ENCODE measurements at places on chromosomes 2 and 18.

- peak; percentile 32 for DNase-seq
Measured at GRCh38 chr2:238287737-238288649, at the start of gene PER2. Gene PER2, minus strand, starts transcription at chr2:238288610. Its CDS starts 10,674 bp downstream, at chr2:238277936.

GRCh38 chr2:21710496-21710895 is 586.7 kb downstream of the TDRD15 start:
- DNase-seq: no peak

- DNase-seq: no peak
Measured at GRCh38 chr2:60527762-60528161, 25.7 kb downstream of the BCL11A start.

- DNase-seq: no peak
Measured at GRCh38 chr2:17644997-17645720, 104.7 kb downstream of the VSNL1 start.

DNA sequence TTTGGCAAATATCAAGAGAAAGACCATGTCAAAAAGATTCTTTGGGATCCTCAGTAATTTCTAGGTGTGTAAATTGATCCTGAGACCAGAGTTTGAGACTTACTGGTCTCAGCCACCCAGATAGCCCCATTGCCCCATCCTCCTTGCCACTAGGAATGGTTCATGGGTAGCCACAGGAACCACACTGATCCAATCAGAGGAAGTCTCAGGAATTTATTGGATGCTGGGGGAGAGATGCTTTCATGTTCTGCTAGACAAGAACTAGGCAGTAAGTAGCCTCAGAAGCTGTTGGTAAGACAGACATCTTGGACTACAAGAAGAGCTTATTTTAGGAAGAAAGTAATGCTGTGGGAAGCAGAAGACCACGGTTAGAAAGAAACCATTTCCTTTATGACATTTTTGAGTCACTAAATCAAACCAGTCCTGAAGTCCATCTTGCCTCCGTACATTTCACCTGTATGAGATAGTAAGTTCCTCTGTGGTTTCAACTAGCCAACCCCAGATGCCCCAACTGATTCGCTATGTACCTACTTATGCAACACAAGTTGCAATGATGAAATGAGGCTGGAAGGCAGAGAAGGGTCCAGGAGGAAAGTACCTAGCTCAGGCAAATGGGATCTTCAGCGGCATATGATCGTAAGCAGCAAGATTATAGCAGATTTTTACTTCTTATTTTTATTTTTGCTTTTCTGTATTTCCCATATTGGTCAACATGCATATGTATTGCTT is 3.6 kb upstream of the ST3GAL5 start:
- no peak for DNase-seq

DNA sequence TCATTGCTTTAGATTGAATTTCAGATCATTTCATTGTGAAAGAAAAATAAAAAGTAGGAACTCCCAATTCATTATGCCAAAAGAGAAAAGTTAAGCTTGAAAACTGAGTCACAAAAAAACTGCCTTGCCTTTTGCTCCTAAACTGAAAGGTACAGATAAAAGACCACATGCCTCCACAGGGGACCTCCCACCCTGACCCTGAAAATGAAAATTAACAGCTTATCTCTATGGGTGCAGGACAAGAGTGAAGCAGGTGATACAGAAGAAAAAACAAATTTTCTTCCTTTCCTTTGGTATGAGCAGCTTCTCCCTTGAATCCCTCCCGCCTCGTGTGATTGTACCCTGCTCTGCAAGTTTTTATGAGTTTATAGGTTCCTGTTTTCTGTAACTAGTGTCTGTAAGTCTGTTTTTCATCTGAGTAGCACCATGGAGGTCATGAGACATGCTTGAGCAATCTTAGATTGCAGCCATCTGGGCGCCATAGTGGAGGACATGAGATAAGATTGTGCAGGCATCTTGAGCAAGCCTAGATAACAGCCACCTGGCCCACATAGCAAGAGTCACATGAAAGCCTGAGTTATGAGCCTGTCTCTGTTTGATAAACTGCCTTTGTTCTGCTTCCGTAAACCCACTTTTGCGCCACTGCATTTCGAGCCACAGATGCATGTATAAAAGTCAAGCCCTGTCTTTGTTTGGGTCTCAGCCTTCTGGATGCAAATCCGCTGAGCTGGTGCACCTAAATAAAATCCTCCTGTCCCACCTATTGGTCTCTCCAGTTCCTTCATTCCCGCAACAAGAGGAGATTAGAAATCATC is 56.2 kb upstream of the DYNC1I2 start:
- DNase-seq: no peak

GRCh38 chr2:9318461-9319337 is 104.6 kb downstream of the ITGB1BP1 start:
- no peak for DNase-seq

GRCh38 chr18:50902797-50903196 is 23.9 kb downstream of the ME2 start:
- DNase-seq: no peak

GRCh38 chr2:161576421-161576820 is 47.8 kb upstream of the SLC4A10 start:
- DNase-seq: no peak

All from activated naive CD4-positive, alpha-beta T cell treated with Interleukin-2 at 50 U/mL for 16 hours (primary cell).